Breast epithelium (tissue), 4 donors: ENCODE measurements at places on chromosomes 4 and X. TPM values are rescaled to one million over a fixed set of nuclear protein-coding genes. Genes with fewer than 3 reads are reported as not detected.

The SYP gene
- 2.7 TPM for total RNA-seq

The NEUROG2 gene
- 0.29 TPM for total RNA-seq

GRCh38 chr4:124083711-124084110 is 628.8 kb downstream of the ANKRD50 start:
- H3K27ac ChIP-seq, result no peak overlapping the region
- H3K4me1 ChIP-seq, result no peaks in the 10 kb centered on the region
- no peak for DNase-seq
- H3K4me3 ChIP-seq, result no peak overlapping the region

DNA sequence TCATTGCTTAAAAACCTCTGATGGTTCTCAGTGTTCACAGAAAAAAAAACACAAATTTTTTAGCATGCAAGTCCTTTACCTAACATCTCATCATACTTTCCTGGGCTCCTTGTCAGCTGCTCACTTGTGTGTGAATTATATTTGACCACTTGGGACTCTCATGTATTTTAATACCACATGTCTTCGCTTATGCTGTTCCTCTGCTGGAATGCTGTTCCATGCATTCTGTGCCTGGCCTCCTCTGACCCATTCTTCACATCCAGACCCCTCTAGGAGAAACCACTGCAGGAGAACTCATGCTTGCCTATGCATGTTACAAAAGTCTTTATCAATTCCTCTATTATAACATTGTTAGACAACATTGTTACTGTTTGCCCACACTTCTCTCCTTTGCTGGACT is 157.6 kb downstream of the PDGFRA start:
- no peak for DNase-seq
- H3K27ac ChIP-seq, result no peak overlapping the region
- H3K4me1 ChIP-seq, result no peaks in the 10 kb centered on the region
- H3K4me3 ChIP-seq, result no peak overlapping the region
- H3K27me3 ChIP-seq, result no peaks in the 10 kb centered on the region
- H3K36me3 ChIP-seq, result no peaks in the 10 kb centered on the region

- peak overlapping the region; percentile 52 for H3K27ac ChIP-seq
- H3K36me3 ChIP-seq, result no peaks in the 10 kb centered on the region
- H3K27me3 ChIP-seq, result no peaks in the 10 kb centered on the region
- H3K4me1 ChIP-seq, result no peaks in the 10 kb centered on the region
- DNase-seq, result no peak
Observed at GRCh38 chrX:48938721-48939425, 18.5 kb downstream of the OTUD5 start.

- H3K36me3 ChIP-seq, result no peaks in the 10 kb centered on the region
- H3K4me1 ChIP-seq, result no peaks in the 10 kb centered on the region
- no peak overlapping the region for H3K27ac ChIP-seq
- no peaks in the 10 kb centered on the region for H3K27me3 ChIP-seq
- no peak for DNase-seq
- H3K4me3 ChIP-seq, result no peak overlapping the region
Observed at GRCh38 chrX:10974920-10975319, 136.2 kb upstream of the HCCS start.

The PHEX gene
- total RNA-seq, result 0.16 TPM

DNA sequence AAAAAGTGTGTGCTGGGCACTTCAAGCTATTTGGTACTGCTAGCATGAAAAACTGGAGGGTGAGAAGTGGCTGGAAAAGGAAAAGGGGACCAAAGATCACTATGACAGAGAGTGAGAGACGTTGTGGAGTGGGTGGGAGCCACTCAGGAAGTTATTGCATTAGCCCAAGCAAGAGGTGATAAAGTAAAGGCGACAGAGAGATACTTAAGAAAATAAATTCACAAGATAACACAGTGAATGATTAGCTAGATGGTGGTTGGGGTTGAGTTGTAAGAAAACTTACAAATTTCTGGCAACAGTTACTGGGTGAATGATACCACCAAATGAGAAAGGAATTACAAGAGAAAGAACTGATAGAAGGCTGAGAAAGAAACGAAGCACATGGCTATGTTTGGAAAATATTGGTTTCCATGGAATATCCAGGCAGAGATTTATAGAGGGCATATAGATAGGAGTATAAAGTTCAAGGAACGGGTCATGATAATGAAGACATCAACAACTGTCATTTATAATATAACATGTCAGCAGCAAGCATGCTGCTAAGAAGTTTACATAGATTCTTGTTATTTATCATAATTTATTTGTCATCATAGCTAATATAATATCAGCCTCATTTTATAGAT is 60.7 kb downstream of the CASK start:
- no peaks in the 10 kb centered on the region for H3K36me3 ChIP-seq
- no peaks in the 10 kb centered on the region for H3K4me1 ChIP-seq
- H3K27ac ChIP-seq, result no peak overlapping the region
- H3K27me3 ChIP-seq, result no peaks in the 10 kb centered on the region
